B cell (primary cell): ENCODE measurements at places on chromosomes 2 and 18.

- DNase-seq: peak; percentile 89
Observed at GRCh38 chr2:43219383-43220228, 6.8 kb downstream of the ZFP36L2 start.

- no peak for DNase-seq
Observed at GRCh38 chr2:195151711-195152110, 505.3 kb upstream of the SLC39A10 start.

GRCh38 chr2:113050921-113051895 is 1.5 kb downstream of the IL36B start:
- DNase-seq: no peak

DNA sequence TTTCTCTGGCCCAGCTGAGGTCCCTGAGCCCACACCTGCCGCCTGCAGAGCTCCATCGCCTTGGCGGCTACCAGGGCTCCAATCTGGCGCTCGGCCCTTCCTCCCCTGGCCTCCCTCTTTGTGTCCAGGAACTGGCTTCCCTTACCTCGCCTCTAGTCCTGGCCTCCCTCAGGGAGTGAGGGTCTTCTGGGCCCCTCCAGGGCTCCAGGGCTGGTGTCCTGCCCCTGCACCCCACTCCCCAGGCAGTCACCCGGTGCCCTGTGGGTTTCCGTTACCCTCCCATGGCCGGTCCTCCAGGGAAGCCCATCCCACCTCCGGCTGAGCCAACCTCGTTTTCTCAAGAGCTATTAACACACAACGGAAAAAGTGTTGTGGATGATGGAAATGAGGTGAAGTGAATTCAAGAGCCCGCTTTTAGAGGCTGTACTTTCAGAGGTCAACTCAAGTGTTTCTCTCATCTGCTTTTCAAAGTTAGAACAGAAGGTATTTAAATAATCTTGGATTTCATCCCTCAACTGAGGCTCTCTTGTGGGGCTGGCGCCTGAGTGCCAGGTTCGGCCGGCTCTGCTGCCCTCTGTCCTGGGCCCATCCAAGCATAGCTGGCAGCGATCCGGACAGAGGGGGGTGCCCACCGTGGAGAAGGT is 131.9 kb downstream of the ASB1 start:
- DNase-seq: no peak

DNA sequence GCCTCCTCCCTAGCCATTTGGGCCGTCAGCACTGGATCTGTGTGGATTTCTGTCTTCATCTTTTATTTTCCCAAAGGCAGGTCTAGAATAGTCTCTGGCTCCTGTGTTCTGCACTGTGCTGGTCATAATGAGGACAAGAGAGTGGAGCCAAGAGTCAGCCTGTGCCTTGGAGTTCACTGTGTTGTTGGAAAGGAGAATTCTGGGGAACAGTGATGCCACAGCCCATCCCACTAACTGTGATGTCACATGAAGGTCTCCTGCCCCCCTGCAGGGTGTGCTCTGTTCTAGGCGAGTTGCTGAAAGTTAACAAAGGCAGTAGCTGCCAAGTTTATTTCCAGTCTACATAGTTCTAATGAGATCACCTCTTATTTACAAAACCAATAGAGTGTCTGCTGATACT is 248.5 kb downstream of the TPGS2 start:
- DNase-seq: no peak

DNA sequence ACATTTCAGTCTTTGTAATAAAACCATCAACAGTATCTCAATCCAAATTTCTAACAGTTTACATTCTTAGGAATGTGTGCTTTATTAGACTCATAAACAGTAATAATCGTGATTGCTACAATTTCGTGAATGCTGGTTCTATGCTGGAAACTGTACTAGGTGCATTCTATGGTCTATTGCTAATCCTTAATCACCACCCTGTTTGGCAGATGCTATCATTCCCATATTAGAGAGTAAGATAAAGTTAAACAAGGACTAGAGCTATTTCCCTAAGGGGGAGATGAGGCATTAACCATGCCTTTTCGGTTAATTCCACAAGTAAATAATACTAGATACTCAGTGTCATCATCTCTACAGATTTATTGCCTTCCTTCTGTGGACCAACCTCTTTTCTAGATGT is 244.0 kb downstream of the PAX3 start:
- no peak for DNase-seq

DNA sequence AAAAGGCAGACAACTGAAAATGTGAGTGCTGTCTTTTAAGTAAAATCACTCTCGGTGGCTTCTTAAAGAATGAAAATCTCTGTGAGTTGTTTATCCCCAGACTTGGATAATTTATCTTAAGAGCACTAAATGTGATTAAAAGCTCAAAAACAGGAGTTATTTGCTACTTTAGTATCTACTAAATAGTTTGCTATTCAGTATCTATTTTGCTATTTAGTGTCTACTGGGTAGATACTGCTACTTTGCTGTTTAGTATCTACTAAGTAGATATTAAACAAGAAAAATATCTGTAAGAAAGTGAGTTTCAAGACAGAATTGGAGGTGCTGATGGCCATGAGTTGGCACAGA is 1.4 kb upstream of the KCNG3 start:
- DNase-seq: no peak

- no peak for DNase-seq
Observed at GRCh38 chr2:209324281-209324680, 99.6 kb upstream of the MAP2 start.

DNA sequence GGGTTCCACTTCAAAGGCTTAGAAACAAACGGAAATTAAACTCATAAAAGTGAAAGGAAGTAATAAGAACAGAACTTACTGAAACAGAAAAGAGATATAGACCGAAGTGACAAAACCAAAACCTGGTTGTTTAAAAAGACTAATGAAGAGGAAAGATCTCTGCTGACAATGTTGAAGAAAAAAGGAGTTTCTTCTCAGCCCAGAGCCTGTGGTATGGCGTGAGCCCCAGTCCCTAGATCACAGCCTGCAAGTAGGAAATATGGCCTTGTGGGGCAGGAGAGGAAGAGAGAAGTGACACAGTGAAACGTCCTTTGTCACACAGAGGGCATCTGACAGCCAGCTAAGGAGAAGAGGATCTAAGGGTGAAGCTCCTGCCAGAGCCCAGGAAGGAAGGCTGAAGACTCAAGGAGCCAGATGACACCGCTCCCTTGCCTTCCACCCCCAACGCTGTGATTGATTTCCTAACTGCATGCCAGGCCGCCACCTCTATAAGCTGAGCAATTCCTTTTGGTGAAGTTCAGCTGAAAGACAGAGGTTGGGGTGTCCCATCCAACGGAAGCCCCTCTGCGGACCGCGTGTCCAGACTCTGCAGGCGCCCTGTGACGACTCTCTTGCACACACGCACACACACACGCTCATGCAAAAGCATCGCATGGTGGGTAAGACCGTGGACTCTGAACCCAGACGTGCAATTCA is 141.1 kb downstream of the HDAC4 start:
- DNase-seq: peak; percentile 40

DNA sequence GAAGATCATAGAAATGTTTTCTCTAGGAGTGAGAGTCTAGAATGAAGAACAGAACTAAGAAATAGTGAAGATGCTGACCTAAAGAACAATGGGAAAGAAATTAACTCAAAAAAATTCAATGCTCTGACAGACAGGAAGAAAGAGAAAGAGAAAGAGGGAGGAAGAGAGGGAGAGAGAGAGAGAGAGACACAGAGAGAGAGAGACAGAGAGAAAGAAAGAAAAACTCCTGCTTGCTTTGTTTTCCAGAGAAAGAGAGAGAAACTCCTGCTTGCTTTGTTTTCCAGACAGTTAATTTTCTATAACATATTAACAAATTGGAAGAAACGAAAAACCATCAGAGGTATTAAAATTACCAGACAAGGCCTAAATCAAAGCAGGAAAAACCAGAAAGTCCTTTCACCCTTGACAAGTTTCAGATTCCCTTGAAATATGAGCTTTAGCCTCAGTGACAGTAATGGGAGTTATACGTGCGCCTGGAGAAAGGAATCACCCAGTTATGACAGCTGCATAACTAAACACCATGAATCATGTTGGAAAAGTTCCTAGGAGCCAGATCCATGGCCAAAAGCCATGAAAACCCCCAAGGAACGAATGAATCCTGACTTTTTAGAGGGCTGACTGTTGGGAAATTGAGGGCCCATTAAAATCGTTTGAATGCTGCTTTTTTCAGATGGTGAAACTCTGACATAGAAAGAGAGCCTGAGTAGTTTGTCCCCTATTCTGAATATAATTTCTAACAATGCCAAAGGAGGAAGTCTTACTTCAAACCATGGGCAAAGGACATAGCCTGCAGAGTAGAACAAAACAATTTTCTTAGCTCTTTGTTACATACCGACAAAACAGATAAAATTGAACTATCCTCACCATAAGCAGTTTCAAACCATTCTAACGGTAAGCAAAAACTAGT is 228.6 kb upstream of the CHST9 start:
- DNase-seq: no peak

DNA sequence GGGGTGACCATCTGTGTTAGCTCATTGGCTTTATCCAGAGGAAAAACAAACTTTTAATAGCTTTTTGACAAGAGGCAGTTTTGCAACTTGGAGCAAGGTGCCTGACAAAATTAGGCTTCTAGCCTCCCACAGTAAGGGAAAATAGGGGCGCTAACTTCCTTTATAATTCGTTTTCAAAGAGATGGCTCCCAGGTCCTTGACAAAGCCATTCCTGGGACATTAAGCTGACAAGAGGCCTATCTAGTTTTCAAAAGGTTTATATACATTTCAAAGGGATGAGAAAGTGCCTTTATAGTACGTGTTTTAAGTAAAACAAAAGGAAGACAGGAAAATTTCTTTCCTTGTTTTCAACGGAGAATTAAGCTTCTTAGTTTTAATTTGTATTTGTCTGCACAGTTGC is 159.4 kb upstream of the GCFC2 start:
- DNase-seq: no peak

- DNase-seq: no peak
Observed at GRCh38 chr2:211408483-211408891, 852.1 kb downstream of the CPS1 start.
